ENCODE measurements at places on chromosomes 3 and 15. TPM values are rescaled to one million over a fixed set of nuclear protein-coding genes. Genes with fewer than 3 reads are reported as not detected.

- DNase-seq, result no peak
Observed at GRCh38 chr3:48367201-48367600, 4.8 kb upstream of the FBXW12 start.

DNA sequence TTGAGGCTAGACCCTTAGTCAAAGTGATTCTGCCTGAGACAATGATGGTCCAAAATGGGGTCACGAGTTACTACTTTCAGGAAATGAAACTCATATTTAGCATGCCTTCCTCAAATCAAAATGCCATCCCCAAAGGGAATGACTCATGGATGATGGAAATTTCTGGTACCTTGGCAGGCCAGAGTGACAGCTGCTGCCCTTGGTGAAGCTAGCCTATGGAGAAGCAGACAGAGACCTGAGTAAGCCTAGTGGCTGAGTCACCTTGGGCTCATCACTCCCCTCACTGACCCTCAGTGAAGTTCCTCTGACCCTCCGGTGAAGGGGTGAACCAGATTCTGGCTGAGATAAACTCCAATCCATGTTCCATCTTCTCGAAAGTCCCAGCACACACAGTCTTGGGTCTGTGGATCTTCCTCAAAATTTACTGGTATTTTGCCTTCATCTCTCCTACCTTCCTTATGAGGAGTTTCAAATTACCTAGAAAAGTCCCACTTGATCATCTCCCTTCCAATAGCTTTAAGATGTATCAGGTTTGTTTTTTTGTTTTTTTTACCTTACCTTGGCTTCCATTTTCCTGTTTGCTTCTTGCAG is 54.5 kb upstream of the ABHD17C start:
- DNase-seq, result no peak

- no peak for DNase-seq
Observed at GRCh38 chr3:122979211-122979610, 48.4 kb downstream of the SEMA5B start.

- DNase-seq, result no peak
Observed at GRCh38 chr3:99114565-99115291, 213.2 kb upstream of the DCBLD2 start.

GRCh38 chr3:52054661-52055511 is 1.5 kb downstream of the DUSP7 start:
- DNase-seq, result no peak

GRCh38 chr15:60727661-60728060 is 248.7 kb upstream of the ICE2 start:
- DNase-seq, result no peak

DNA sequence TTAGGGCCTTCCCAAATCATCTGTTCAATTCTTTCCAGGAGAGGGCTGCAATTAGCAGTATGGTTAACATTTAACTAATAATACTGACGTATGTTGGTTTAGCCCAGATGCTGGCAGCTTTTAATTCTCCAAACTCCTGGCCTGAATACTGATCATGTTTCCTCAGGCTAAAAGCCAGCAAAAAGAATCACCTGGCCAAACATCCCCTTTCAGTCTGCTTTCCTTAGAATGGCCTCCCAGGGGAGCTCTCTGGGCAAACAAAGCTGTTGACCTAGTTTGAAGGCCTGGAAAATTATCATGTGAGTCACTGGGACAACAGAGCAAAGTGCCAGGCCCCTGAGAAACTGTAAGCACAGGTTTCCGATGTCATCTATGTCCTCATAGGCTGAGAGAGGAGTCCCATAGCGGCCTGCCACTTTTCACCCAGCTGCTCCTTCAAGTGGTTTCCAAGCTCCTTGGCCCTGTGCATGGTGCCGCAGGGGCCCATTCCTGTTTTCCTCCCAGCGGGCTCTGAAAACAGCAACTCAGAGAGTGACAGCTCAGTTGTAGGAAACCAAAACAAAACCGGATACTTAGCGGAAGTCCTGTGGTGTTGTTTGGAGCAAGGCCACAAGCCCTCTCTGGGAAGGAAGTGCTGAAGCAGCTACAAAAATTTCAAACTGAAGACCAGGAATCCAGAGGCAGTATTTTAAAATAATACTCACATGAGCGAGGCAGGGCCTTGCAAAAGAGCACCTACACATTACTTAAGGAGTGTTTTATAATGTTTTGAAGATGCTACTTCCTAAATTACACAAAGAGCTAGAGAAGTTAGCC is 36.5 kb upstream of the RAB11A start:
- peak; percentile 74 for DNase-seq

- DNase-seq, result no peak
Observed at GRCh38 chr3:10017636-10018292, 8.5 kb upstream of the FANCD2 start.

- DNase-seq, result no peak
Observed at GRCh38 chr15:59111251-59111650, 6.3 kb downstream of the CCNB2 start.

GRCh38 chr3:64108784-64109317 is 85.6 kb upstream of the PSMD6 start:
- no peak for DNase-seq

The STRIT1 gene
- 0.26 TPM for polyA plus RNA-seq

The SMCO1 gene
- 3.2 TPM for polyA plus RNA-seq

The ISLR2 gene
- polyA plus RNA-seq, result 5.6 TPM

The C3orf80 gene
- polyA plus RNA-seq, result not detected

The HDC gene
- 0.28 TPM for polyA plus RNA-seq

The CRELD1 gene
- 92.1 TPM for polyA plus RNA-seq

The CEP152 gene
- polyA plus RNA-seq, result 1.3 TPM

Measured in heart right ventricle (tissue), 16 donors.